ENCODE measurements at places on chromosomes 2 and 18.

DNA sequence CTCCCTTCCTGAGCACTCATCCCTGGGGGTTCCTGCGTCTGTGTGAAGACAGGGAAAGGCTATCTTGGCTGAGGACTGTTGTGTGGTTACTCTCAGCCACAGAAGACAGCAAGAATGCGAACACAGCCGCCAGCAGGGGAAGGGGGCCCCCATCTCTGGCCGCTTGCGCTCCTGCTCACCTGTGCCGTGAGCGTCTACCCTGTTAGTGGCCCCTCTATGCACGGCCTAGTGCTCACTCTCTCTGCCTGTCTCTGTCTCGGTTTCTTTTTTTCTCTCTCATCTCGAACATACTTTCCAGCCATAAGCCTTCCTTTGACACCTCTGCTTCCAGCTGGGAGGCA, 206.7 kb upstream of the APCDD1 start:
- no peak for DNase-seq

GRCh38 chr2:56508662-56509061, 324.9 kb downstream of the CCDC85A start:
- no peak for DNase-seq

- no peak for DNase-seq
Measured at GRCh38 chr2:152508446-152508845, 173.5 kb downstream of the FMNL2 start.

DNA sequence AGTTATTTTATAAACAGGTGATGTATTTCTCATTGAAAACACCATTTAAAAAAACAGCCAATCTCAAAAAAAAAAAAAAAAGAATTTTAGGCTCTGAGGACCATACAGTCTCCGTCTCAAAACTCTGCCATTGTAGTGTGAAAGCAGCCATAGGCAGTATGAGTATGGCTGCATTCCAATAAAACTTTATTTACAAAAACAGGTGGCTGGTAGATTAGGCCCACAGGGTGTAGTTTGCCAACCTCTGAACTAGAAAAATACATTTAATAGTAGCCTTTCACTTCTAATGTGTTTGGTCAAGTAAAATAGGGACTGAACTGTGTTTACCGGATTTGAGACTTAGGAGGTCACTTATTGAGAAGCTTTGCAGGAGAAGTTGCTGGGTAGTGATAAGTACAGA, 19.2 kb downstream of the RMDN2 start:
- DNase-seq: no peak

GRCh38 chr2:17545680-17546613, 5.5 kb downstream of the VSNL1 start:
- no peak for DNase-seq

- DNase-seq: no peak
Measured at GRCh38 chr2:224126440-224126839, 87.4 kb upstream of the SERPINE2 start.

GRCh38 chr2:25279091-25279651, 62.6 kb downstream of the DNMT3A start:
- DNase-seq: no peak

- no peak for DNase-seq
Measured at GRCh38 chr2:108594982-108595464, 60.8 kb downstream of the LIMS1 start.

DNA sequence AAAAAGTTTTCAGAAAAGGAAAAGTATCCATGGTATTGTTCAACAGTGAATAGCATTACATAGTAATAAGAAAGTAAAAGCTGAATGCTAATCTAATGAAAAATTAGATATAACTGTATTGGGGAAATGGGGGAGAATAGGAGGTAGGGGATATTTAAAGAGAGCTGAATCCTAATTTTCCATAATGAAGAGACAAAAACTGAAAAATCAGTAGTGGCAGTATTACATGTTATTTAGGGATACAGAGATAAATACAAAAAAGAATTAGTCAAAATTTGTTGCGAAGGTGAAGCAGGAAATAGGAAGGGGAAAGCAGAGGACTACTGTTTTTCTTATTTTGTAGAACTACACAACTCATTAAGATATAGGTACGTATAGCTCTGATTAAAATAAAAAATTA, 9.1 kb downstream of the TANK start:
- no peak for DNase-seq

- DNase-seq: no peak
Measured at GRCh38 chr2:46179037-46179621, 118.1 kb upstream of the EPAS1 start.

DNA sequence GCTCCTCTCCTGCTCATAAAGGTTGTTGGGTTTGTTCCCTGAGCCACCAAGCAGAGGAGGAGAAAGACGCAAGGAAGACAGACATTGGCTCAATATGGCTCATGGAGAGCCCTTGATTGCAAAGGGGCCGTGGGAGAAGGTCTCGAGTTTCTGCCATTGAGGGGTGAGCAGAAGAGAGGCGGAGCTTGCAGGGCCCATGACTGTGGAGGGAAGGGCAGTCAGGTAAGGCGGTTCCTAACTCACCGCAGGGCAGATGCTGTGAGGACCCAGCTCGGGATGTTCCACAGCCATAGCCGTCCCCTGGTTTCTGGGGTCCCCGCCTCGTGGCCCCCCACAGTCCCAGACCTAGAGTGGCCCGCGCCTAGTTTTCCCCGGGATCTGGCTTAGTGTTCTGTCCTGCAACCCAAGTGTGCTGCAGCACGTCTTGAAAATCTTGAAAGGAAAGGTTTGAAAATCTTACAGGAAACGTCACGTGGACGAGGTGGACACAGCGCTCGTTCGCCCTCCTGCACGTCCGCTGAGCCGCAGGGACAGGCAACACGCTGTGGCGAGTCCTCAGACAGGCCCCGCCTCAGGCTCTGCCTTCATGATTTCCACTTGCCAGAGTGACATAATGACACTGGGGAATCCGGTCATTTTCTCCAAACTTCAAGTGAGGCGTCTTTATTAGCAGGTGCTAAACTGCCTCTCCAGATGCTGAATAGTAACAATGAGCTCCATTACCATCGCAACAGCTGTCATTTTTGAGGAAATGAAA, 105.5 kb upstream of the HDAC4 start:
- no peak for DNase-seq

- DNase-seq: no peak
Measured at GRCh38 chr2:145958611-145959010, 1438.7 kb upstream of the ZEB2 start.

DNA sequence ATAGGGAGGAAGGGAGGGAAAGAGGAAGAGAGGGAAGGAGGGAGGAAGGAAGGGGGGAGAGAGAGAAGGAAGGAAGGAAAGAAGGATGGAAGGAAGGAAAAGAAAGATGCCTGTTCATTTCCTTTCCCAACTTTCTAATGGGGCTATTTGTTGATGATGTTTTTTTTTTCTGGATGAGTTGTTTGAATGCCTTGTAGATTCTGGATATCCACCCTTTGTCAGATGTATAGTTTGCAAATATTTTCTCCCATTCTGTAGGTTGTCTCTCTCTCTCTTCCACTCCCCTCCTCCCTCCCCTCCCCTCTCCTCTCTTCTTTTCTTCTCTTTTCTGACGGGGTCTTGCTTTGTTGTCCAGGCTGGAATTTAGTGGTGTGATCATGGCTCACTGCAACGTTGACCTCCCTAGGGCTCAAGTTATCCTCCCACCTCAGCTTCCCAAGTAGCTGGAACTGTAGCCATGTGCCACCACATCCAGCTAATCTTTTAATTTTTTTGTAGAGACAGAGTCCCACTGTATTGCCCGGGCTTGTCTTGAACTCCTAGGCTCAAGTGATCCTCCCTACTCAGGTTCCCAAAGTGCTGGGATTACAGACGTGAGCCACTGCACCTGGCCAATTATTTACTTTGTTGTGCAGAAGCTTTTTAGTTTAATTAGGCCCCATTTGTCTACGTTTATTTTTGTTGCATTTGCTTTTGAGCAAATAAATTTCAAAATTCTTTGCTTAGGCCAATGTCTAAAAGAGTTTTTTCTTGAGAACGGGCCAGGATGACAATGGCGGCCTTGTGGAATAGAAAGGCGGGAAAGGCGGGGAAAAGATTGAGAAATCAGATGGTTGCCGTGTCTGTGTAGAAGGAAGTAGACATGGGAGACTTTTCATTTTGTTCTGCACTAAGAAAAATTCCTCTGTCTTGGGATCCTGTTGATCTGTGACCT, 57.3 kb upstream of the FAM117B start:
- no peak for DNase-seq

GRCh38 chr18:41396211-41396610, 558.8 kb upstream of the PIK3C3 start:
- DNase-seq: no peak

- DNase-seq: no peak
Measured at GRCh38 chr18:44238911-44239310, 441.8 kb upstream of the SETBP1 start.
